ENCODE measurements at places on chromosomes 4 and X.

DNA sequence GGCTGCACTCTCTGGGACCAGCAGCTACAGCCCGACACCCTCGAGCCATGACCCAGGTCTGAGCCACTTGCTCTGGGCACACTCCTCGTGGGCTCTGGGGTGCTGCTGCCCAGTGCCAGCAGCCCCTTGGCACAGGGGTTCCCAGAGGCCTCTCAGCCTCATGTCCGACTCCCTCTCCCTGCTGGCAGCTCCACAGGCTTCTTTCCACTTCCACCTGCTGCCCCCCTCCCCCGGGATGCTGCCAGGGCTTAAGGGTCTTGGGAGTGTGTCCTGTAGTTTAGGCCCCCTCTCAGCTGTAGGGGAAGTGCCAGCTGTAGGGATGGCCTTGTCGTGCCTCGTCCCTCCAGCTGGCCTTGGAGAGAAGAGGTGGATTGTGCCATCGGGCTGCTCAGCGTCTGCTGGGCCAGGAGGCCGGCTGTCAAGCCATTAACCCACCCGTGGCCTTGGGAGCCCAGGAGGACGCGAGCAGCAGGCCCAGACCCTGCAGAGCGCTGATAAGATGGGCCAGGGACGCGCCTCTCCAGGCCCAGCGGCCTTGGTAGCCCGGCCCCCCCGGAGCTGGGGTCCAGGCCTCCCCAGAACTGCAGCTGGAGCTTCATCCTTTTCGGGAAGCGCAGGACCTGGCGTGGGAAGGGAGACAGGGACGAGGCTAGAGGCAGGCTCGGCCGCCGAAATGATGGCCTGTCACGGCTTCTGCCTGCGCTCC is 1.0 kb upstream of the USP27X start:
- peak; percentile 5 for DNase-seq

GRCh38 chrX:84168095-84168494 is 19.9 kb downstream of the RPS6KA6 start:
- DNase-seq: no peak

DNA sequence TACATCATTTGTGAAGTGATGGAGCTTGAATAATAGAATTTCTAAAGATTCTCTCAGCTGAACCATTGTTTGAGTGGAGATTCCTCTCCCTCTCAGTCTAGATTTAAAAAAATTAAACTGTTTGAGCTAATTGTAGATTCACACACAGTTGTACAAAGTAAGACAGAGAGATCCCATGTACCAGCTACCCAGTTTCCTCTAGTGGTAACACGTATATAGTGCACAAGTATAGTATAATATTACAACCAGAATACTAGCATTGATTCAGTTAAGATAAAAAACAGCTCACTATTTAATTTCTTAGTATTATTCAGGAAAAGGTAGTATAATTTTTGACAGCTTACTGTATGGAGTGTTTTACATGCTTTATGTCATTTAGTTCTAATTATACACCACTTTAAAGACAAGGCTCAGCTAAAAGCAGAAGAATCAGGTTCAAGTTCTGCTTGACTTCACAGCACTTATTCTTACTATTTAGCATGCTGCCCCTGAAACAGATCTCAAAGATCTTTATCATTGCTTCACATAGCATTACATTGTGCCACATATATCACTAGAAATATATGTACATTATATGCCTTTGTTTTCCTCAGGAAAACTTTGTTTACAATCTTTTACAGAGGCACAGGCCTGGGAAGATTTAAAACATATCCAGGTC is 136.1 kb downstream of the SNCA start:
- no peak for DNase-seq

GRCh38 chrX:72247206-72247942 is 8.5 kb upstream of the ERCC6L start:
- DNase-seq: peak; percentile 39

GRCh38 chr4:15238720-15239119 is 189.1 kb upstream of the C1QTNF7 start:
- DNase-seq: peak; percentile 20

- no peak for DNase-seq
Observed at GRCh38 chrX:96440941-96441340, 243.7 kb upstream of the DIAPH2 start.

- DNase-seq: no peak
Observed at GRCh38 chr4:7139167-7139982, 53.0 kb upstream of the SORCS2 start.

- DNase-seq: no peak
Observed at GRCh38 chr4:3513807-3514206, 18.4 kb downstream of the LRPAP1 start.

DNA sequence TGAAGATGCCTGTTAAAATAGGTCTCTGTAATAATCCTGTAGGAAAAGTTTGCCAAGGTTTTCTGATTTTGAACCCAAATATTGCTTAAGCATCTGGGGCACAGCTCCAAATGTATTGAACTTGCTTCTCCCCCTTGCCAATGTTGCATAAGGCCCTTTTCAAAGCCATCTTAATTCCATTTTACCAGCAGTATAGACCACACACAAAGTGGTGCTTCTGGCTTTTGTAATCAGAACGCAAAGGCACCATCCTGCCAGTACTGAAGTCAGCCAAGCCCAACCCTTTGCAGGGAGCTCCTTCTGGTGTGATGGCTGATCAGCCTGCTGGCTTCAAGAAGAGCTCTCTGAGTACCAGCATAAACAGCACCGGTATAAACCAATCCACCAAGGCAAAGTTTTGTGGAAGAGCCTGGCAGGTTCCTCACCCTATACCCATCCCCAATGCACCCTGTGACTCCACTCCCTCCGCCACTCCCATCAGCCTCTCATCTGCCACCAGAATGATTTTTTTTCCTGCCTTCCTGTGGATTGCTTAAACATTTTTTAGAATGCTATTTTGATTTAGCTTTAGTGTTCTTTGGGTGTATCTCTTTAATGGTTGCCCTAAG is 39.2 kb upstream of the USP9X start:
- DNase-seq: no peak

DNA sequence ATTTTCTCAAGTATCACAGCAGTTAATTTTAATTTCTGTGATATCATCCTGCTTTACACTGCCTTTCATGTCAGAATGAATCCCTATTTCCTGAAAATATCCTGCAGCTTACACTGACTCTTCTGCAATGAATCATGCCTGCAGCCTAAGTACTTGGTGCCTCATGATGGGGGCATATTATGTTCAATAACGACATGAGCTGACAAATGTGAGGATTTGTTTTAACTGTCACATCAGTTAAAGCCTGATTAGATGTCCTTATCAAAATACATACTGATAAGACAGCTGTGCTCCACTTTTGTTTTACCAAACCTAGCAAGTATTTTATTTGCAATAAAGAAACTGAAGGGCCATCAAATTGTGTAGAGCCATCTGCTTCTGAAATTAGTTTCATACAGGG is 359.9 kb upstream of the AGA start:
- DNase-seq: no peak

GRCh38 chr4:85496933-85497332 is 22.0 kb downstream of the ARHGAP24 start:
- DNase-seq: no peak

- DNase-seq: no peak
Observed at GRCh38 chr4:185911556-185912064, 99.6 kb upstream of the SORBS2 start.

DNA sequence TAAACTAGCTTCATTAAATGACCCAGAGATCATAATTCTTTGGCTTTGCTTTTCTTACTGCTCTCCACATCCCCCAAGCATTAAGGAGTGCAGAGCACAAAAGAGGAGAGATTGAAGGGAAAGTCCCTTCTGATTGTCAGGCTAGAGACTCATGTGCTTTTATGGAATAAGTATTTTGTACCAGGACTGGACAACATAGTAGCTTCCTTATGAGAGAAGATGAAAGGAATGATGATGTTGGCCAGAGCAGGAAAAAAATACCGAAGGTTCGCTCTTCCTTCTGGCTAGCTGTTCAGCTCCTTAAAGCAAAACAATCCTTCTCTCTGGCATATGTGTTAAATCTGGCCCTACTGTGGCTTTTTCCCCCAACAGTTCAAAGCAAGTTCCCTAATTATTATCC is 53.1 kb downstream of the HOPX start:
- DNase-seq: no peak

GRCh38 chrX:31099536-31100090 is 27.8 kb upstream of the FTHL17 start:
- DNase-seq: no peak

DNA sequence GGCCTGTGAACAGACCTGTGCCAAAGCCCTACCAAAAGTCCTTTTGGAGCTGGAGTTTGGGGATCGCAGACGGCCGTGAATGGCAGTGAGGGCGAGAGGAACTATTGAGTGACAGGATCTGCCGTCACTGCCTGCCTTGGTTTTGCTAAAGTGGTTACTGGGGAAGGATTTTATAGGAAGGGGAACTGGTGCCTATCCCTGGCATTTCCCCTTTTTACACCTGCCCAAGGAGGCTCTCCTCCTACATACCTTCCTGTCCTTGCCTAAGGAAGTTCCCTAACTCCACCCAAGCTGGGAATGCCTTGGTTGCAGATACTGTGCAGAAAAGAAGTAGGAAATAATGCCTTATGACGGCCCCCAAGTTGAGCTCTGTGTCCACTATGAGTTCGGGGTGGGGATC is 14.5 kb downstream of the LONRF3 start:
- no peak for DNase-seq

DNA sequence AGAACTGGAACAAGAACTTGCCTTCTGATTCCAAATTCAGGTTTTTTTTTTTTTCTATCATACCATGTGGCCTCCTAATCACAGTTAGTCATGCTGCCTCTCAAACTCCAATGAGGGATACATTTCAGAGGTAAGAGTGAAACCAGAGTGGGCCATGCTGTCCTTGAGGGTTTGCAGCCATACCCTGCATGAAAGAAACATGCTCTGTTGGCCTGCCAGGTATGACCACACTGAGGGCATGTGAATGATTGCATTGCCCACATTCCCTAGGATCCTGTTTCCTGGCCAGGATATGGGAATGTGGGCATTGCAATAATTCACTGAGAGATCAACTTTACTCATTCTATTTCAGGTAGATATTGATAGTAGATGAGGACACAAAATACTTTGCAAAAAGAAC is 56.4 kb upstream of the DDIT4L start:
- no peak for DNase-seq

GRCh38 chr4:2923141-2923551 is 40.1 kb downstream of the NOP14 start:
- DNase-seq: no peak

DNA sequence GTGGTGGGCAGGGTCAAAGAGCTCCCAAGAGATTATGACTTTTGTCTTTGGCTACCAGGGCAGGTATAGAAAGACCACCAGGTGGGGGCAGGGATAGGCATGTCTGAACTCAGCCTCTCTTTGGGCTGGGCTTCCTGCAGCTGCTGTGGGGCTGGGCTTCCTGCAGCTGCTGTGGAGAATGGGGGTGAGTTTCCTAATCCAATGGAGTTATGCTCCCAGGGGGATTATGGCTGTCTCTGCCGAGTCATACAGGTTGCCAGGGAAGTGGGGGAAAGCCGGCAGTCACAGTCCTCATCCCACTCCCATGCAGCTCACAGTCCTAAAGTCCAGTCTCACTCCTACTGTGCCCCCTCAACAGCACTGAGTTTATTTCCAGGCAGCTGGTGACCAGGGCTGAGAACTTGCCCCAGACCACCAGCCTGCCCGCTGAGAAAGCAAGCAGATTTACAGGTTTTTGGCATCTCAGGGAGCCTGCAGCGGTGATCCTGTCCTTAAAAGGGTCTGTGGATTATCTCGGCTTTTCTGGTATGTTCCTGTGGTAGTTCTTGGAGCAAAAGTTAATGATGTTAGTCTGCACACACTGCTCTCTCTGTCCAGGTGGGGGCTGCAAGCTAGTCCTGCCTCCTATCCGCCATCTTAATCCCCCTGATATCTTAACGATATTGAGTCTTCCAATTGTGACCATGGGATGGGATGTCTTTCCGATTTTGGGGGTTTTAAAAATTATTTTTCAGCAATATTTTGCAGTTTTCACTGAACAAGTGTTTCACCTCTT is 133.4 kb downstream of the RTL9 start:
- no peak for DNase-seq

GRCh38 chrX:84415140-84415539 is 87.1 kb downstream of the HDX start:
- DNase-seq: no peak

GRCh38 chr4:16079046-16079445 is 4.8 kb downstream of the PROM1 start:
- DNase-seq: no peak

DNA sequence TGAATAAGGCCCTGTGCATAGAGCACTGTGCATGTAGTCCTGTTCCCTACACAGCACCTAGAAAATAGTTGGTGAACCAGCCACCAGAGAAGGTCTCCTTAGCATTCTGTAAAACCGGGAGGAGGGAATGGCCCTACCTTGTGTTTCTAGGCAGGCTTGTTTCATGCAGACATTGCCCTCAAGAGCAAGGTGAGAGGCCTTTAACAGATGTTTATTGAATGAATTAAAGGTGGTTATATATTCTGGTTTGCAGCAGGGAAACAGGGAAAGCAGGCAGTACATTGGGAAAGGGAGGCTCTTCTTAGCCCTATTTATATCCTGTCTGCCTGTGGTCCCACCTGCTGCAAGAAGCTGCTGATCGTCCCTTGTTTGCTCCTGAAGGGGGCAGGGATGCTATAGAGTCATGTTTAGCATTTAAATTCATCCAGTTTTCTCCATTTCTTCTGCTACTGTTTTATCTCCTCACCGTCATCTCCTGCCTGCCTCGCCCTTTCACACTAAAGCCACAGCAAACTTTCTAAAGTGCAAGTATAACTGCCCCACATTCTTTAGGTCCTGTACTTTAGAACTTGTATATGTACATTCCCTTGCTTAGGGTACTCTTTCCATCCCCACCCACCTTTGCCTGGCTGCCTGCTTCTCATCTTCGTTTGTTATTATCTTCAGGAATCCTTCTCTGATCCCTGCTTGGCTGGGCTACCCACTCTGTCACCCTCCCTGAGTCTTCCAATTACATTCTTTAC is 60.3 kb downstream of the EGF start:
- peak; percentile 54 for DNase-seq

- DNase-seq: no peak
Observed at GRCh38 chrX:1803741-1804140, 188.9 kb downstream of the ASMT start.

- peak; percentile 24 for DNase-seq
Observed at GRCh38 chr4:139144161-139144859, 32.7 kb downstream of the ELF2 start.

DNA sequence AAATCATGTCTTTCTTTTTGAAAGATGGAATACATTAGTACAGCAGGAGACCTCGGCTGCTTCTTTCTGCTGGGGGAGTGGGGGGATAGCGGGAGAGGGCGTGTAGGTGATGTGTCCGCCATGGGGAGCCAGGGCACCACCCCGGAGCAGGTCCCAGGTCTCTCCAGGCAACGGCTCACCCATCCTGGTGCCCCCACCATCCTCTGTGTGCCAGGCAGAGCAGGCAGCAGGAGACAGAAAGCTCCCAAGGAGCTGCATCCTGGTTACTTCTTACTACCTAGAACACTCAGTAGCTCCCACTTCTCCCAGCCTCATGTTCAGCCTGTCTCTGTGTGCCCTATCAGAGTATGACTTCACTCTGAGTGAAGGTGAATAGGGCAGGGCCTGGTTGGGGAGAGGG is 23.6 kb downstream of the TNIP2 start:
- no peak for DNase-seq

GRCh38 chr4:26360864-26361263 is 40.0 kb downstream of the RBPJ start:
- DNase-seq: no peak

Data from small intestine (tissue), 16 donors.